ENCODE measurements at places on chromosomes 16 and 17. TPM values are rescaled to one million over a fixed set of nuclear protein-coding genes. Genes with fewer than 3 reads are reported as not detected.

Gene KRT12
- total RNA-seq, result not detected

GRCh38 chr17:80791758-80792284, 199.8 kb upstream of the CHMP6 start:
- DNase-seq, result no peak

DNA sequence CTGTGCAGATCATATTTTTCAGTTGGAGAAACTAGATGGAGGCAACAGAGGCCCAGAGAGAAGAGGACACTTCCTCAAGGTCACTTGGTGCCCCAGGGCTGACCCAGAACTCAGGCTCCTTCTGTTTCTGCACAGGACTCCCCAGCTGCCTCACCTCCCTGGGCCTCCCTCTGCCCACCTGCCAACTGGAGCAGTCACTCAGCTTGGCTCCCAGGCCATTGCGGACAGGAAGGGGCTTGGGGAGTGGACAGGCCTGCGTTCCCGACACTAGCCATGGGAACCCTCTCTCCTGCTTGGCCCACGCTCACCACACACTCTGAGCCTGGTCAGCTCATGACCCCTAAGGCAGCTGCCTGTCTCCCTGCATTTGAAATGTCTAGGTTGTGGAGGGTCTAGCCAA, 78.1 kb upstream of the BRD7 start:
- DNase-seq, result no peak

Gene CRHR1
- not detected for total RNA-seq

Gene PLXDC1
- total RNA-seq, result not detected

- no peak for DNase-seq
These were observed 12.6 kb downstream of the C1QTNF1 start for GRCh38 chr17:79036596-79036995.
